Right renal cortex interstitium (tissue), 3 donors: ENCODE measurements at places on chromosomes 16 and 17.

DNA sequence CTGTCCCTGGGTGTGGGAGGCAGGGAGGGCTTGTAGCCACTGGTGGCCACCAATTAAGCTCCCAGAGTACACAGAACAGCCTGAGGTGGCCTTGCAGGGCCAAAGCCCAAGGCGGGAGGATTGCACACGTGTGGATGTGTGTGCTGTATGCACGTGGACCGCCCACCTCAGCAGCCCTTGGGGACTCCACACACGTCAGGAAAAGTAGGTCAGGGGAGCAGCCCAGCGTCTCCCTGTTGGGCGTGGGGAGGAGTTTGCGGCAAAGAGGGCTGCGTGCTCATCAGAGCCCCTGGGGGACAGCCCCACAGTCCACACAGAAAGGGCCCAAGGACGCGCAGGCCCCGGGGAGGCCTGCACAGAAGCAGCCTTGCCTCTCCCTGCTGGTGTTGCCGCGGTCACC, 19.6 kb downstream of the SBK1 start:
- no peak for DNase-seq

GRCh38 chr17:15892244-15892643, 52.7 kb upstream of the ADORA2B start:
- no peak for DNase-seq

GRCh38 chr17:7224661-7225111, 4.9 kb downstream of the ACADVL start:
- no peak for DNase-seq

GRCh38 chr16:30570636-30571444, 674 bp downstream of the ZNF688 start:
- DNase-seq = no peak

- no peak for DNase-seq
These were observed 20.5 kb downstream of the CLEC16A start for GRCh38 chr16:10964891-10965326.

GRCh38 chr17:75266316-75267152, 4.5 kb downstream of the MIF4GD start:
- no peak for DNase-seq

GRCh38 chr17:78645421-78646295, 68.5 kb upstream of the DNAH17 start:
- no peak for DNase-seq

- no peak for DNase-seq
These were observed 18.0 kb downstream of the CTRB2 start for GRCh38 chr16:75188832-75189477.

DNA sequence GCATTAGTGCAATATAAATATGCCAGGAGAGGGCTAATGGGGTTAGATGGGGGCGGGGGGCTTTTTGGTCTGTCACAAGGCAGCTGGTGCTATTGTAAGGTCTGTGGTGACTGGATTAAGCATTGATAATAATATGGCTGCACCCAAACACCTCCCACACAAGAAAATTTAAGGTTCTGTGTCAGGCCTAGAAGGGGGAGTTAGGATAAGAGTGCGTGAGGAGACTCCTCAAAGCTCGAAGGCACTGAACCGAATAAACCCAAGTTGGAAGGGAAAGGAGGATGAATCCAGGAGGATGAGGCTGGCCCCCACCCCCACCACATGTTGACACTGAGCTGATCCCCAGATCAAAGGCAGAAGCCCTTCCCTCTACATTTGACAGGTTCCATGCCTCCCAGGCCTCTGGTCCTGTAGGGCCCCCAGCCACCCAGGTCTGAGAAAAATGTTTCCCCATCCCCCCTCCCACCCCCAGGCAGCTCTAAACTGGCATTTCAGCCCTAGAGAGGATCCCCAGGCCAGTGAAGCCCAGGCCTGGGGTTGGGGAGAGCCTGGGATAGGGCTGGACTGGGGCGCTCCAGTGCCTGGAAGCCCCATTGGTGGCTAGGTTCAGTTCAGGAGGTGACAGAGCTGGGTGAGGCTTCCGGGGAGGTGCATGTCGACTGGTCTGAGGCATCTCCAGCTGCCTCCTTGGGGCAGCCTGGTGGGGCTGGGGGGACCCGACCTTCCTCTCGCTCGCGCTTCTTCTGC, 1.7 kb downstream of the HOXB1 start:
- DNase-seq = no peak
